ENCODE measurements at places on chromosomes 5 and 9.

DNA sequence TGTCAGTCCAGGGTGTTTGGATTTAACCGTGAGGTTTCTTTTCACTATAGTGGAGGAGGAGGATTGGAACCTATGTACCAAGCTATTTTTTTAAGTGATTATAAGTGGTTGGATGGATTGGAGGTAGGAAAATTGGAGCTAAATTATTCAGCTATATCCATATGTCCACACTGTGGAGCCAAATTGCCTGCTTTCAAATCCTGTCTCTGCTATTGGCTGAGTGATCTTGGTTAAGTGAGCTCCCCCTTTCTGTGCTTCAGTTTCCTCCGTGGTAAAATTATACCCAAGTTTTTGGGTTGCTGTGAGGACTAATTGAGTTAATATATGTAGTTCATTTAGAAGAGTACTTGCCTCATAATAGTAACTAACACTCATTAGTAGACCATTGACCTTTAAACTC, 2.5 kb downstream of the CENPP start:
- no peak for DNase-seq

- DNase-seq: no peak
Observed at GRCh38 chr5:148162038-148162437, 6.3 kb upstream of the SPINK14 start.

GRCh38 chr5:107389130-107389774, 281.5 kb downstream of the EFNA5 start:
- no peak for DNase-seq

DNA sequence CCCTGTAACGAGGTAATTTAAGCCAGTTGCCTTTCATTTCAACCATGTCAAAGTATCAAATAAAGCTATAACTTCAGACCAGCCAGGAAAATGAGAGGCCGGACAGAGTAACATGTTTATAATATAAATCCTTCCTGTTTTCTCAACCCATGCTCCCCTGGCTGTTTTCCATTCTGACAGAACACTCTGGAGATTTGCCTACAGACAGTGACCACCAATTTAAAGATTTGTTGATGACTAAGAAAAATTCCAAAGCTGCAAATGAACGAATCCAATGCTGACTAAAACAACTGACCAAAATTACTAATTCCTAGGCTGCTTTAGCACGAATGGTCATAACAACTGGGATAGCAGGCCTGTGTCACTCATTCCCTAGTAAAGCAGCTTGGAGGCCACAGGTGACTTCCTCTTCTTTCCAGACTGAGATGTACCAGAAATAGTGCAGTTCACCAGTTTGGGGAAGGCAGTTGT, 141.4 kb downstream of the AOPEP start:
- DNase-seq: no peak

- DNase-seq: no peak
Observed at GRCh38 chr5:99088309-99088708, 159.5 kb upstream of the CHD1 start.

GRCh38 chr9:16143310-16143709, 590.5 kb downstream of the CCDC171 start:
- DNase-seq: no peak

DNA sequence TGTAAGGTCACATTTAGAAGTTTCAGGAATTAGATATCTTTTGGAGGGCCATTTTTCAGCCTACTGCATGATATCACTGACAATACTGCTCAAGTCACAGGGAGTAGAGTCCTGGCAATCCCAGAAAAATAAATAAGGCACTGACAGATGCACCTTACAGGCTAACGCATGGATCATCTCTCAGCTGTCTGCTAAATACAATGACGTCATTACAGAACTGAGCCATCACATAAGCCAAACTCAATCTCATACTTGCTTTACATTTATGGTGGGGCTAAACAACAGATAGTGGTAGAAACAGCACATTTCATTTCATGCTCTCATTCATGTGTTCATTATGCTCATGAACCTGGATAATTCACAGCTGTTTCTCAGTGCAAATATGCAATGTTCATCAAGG, 243.7 kb downstream of the SEMA5A start:
- no peak for DNase-seq

GRCh38 chr5:138336952-138337684, 948 bp upstream of the FAM53C start:
- no peak for DNase-seq

DNA sequence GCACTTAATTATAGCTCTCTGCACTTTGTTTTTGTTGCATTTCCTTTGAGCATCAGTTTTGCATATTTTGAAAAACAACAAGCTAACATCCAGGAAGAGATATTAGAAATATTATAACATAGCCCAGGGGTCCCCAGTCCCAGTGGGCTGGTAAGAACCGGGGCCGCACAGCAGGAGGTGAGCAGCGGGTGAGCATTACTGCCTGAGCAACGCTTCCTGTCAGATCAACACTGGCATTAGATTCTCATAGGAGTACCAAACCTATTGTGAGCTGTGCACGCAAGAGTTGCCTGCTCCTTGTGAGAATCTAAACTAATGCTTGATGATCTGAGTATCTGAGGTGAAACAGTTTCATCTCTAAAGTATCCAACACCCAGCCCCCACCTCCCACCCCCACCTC, 675.9 kb upstream of the ZNF608 start:
- DNase-seq: no peak

DNA sequence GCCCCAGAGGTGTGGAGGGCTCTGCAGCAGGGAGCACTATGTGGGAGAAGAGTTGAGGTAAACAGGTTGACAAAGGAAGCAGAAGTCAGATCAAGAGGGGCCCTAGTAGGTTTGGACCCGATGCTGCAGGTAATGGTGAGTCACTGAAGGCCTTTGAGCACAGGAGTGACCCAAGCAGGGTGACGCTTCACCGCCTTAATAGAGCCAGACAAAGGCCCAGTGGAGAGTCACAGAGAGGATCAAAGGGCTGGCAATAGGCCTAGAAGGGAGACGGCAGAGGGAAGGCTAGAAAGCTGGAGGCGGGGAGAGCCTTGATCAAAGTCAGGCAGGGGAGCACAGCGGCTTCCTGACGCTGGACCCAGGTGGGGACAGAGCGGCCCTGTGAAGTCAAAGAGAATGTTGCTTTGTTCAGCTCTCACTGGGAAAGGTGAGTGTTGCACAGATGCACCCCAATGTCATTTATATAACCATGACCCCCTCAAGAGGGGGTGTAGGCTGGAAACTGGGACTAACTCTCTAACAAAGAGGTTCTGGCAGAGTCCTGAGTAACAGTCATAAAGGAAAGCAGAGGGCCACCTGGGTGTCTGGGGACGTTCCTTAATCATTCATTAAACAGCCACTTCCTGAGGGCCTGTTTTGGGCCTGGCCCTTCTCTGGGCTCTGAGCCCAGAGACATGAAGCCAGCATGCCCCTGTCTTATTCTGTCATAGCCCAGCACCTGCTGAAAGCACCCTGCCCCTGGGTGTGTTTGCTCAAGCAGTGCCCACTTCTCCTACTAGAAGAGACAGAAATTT, 9.8 kb upstream of the CPLX2 start:
- DNase-seq: no peak

DNA sequence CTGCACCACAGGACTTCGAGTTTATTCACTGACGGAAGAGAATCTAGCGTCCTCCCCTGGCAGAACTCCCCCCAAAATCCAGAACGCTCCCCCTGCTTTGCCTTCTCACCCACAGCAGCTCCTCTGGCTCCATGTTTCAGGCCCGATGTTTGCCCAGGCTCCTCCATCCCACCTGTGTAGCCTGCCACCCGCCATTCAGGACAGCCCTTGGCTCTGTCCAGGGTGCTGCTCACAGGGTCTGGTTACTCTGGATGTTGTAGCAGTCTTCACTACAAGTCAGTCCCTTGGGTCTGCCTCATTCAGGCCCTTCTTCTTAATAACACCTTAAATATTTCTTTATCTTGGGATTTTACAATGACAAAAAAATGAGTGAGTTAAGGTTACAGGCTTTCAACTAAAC, 41.3 kb upstream of the SV2C start:
- DNase-seq: no peak

Data from NCI-H187 (cell line).